ENCODE measurements at places on chromosomes 2 and 18. TPM values are rescaled to one million over a fixed set of nuclear protein-coding genes. Genes with fewer than 3 reads are reported as not detected.

- DNase-seq = no peak
These were observed 50.7 kb upstream of the RNU4ATAC start for GRCh38 chr2:121479882-121480522.

GRCh38 chr2:151067658-151068369 lies 193.8 kb downstream of the RBM43 start:
- no peak for DNase-seq

- peak; percentile 76 for DNase-seq
These were observed 21.2 kb downstream of the SMAD4 start for GRCh38 chr18:51051105-51051712.

DNA sequence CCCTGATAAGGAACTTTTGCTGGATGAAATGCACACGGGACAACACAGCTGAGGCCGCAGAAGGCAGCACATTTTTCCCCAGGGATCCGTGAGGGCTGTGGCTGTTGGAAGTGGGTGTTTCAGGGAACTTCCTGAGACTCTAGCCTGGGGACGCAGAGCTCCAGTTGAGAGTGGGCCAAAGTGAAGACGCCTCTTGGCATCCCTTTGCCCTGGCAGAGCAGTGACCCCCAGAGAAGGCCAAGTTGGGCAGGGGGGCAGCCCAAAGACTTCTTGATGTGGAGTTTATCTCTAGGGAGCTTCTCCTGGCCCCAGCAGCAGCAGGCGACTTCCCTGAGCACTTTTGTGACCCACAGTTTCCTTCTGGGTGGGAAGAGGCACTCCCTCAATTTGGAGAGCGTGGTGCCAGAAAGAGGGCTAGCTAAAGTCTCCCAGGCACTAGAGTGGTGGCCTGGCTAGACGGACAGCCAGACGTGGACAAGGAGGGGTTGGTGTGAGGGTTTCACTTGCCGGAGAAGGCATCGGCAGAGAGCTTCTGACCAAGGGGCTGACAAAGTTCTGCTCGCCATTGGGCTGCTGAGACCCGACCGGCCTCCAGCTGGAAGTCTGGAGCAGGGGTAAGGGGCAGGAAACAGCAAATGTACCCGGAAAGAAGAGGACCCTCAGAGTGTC lies 108.8 kb downstream of the ACKR3 start:
- no peak for DNase-seq

- no peak for DNase-seq
These were observed 92.1 kb downstream of the RPRM start for GRCh38 chr2:153386481-153386897.

DNA sequence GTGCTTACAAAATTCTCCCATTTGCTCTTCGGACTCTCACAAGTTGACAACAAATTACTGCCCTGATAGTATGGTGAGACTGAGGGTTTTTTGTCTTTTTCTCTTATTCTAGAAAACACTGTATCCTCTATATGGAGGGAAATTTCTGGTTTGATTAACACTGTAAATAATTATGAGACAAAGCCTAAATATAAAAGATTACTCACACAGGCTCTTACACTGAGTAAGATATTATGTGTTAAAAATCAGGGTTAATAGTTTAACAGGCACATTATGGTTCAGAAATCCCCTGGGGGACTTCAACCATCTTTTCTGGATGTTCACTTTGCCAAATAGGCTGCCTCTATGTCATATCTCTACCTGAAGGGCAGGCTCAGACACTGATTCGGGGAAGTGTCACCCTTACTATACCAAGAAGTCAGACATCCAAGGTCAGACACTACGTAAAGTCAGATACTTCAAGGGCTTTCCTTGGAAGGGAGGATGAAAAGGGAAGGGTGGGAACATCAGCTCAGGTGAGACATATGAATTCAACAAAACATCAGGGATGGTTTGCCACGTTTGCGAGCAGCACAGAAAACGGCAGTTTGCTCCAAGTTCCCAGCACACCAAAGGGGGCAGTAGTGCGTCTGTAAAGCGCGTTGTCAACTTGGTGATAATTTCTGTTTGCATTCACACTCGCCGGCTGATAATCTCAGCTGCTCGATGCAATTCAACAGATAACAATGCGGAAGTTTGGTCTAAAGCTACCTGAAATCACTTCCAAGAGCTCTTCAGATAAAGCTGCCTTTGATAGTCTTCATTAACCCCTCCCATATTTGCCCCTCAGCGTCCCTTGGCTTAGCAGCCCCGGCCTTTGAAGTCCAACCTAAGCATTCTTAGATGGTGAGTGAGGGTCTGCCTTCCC lies 972 bp upstream of the RASGRP3 start:
- peak; percentile 95 for DNase-seq

GRCh38 chr2:200254773-200255172 lies 51.7 kb upstream of the SPATS2L start:
- no peak for DNase-seq

- no peak for DNase-seq
These were observed 59.5 kb downstream of the CHN1 start for GRCh38 chr2:174945601-174946260.

DNA sequence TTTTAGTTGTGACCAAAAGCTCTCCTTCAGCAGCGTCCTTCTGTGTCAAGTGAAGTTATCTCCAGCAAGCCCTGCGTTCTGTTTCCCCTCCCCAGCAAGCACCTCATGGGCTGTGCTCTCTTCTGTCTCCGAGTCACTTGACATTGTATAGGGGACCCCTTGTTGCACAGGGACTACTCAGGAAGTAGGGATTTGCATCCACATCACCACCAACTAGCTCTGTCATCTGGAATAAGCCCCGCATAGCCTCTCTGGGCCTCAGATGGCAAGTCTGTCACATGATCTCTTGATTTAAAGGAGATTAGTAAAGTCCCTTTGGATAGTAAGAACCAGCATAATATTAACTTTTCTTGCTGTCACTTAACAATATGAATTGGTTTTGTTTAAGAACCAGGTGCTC lies 32.0 kb upstream of the STPG4 start:
- DNase-seq = no peak

DNA sequence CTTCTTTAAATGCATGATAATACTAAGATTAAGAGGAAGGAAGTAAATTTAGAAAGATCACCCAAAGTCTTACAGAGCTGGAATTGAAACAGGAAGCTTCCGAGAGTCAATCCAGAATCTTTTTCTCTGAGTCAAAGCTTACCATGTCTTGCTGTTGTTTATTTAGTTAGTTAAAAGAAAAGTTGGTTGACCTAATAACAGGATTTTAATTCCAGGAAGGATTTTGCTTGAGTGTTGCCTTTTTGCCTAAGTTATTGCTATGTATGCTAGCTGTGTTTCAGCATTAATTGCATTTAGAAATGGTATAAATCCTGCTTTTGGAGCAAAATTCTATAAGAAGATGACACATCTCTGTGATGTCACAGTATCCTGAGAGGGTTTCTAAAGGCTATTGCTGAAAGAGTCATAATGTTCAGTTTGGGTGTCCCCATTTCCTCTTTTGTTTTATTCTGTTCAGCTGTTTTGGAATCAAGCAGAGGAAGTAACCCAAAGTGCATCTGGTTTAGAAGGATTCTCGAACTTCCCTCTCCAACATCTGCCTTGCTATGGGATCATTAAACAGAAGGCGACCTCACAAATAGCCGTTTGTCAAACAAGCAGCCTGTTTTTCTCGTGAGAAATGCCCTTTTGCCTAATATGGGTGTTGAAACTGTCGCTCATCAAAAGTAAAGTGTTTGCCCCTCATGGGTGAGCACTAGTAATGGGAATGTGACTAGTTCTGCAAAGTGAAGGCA lies 271.5 kb upstream of the MMADHC start:
- DNase-seq = no peak

DNA sequence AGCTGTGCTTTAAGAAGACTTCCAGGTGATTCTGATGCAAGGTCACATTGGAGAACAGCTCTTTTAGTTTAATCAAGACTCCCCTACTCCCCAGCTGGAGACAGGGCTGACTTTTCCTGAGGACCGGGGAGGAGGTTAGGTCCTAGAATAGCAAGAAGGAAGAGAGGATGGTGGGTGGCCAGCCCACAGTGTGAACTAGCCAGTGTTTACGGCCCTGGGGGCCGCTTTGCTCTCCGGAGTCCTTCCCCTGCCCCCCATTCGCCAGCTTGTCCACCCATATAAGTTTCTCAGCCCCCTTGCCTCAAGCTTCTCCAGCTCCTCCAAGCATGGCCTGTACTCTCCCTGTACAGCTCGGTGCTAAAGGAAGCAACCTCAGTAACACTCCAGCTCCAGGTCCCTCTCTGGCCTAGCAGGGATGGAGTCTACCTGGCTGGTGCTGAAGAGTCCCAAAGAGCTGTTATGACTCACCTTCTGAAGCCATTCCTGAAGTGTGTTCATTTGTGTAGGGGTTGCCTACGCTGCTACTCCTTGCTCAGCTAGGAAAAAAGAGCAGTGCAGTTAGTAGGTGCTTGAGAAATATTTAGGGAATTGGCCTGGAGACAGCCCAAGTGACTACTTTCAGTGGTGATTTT lies 7.9 kb downstream of the INPP4A start:
- DNase-seq = peak; percentile 57

DNA sequence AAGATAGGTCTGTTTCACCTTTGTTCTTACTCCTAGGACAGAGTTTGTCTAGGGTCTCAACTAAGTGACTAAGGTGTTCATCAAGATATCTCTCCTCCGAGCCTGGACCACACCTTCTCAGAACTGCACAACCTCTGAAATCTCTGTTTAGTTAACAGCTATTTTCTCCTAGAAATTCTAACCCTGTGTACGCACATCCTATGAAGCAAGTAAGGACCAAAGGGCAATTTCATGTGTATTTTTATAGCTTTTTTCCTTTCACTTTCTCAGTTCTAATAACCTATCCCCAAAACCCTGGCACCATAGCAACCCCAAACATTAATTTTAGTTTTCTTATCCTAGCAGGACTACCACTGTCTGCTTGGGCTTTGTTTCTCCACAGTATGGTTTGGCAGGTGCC lies 59.1 kb downstream of the PTPN4 start:
- no peak for DNase-seq

DNA sequence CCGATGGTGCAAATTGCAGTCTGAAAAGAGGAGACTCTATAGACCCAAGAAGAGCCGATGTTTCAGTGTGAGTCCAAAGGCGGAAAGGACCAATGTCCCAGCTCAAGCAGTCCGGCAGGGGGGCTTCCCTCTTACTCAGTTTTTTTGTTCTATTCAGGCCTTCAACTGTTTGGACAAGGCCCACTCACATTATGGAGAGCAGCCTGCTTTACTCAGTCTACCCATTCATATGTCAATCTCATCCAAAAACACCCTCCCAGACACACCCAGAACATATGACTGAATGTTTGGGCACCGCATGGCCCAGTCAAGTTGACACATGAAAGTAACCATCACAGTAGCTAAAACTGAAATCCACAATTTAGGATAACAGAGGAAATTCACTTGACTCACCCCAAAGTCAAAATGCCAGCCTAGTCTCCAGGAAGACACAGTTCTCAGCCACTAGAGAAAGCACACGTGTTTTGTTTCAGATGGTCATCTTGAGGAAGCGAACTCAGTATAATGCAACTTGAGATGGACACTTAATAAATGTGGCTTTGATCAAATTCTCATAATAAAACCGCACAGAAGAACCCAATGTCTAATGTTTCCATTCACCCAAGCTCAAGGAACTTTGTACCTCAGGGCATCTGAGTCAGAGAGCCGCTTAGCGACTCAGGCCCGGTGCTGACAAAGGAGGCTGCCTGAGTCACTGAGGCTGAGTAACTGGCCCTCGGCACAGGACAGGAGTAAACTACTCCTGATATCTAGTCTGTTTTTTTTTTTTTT lies 2.4 kb downstream of the FHL2 start:
- DNase-seq = no peak

- DNase-seq = no peak
These were observed 90.5 kb downstream of the CHST9 start for GRCh38 chr18:27094621-27095020.

GRCh38 chr2:163698857-163699256 lies 37.0 kb downstream of the FIGN start:
- DNase-seq = no peak

DNA sequence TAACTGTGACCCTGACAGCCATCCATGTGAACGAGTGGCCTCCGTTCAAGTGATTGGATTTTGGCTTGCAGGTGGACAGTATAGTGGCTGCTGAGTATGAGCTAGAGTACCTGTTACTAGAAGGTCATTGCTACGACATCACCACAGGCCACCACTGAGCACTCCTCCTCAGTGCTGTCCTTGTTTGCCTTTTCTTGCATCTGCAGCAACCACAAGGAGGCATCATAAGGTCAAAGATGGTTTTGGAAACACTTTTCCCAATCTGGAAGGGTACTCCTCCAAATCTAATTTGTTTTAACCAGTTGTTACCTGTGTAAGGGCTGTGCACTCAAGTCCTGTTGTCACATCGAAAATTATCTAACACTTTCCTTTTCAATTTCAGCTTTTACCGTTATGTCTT lies 81.2 kb downstream of the UGGT1 start:
- DNase-seq = no peak

DNA sequence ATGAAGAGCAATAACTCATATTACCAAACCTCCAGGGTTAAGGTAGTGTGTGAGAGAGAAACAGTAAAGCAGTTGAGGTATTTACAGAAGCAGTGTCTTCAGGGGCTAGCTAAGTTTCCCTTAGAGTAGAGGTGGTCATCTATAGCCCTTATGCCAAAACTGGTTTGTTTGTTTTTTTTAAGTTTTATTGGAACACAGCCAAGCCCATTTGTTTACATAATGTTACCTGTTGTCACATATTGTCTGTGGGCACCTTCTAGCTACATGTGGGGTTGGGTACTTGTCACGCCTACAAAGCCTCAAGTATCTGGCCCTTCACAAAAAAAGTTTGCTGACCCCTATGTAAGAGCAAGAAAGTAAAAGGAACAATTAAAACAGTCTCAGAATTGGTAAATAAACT lies 39.4 kb downstream of the ACTR2 start:
- DNase-seq = peak; percentile 22

DNA sequence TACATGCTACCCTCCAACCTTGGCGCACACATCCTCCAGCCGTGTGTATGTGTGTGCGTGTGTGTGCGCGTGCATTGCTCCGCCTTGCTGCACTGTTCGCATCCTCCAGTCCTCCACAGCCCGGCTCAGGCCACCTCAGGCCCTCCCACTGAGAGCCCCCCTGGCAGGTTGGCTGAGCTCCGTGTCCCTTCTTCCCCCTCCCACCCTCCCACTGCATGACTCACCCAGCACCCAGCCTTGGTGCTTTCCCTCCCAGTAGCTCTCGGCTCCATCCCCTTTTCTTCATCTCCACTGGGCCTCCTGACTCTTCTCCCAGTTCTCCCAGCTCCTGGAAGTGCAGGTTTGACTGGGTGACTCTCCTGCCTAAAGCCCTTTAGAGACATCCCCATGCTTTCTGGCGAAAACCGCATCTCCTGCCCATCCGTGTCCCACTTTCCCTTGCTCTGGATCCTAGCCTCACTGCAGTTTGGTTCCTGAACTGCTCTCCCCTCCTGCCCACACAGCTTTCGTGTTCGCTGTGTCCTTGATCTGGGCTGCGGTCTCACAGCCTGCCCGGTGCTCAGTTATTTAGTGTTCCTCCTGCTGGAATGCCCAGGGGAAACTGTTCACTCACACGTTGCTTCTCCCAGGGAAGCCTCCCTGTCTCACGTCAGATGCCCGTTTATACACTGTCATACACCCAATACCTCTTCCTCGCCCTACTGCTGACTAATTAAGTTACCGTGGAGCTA lies 4.9 kb downstream of the TMEM177 start:
- no peak for DNase-seq

- no peak for DNase-seq
These were observed 220.7 kb downstream of the IRS1 start for GRCh38 chr2:226578879-226579278.

SERPINB11 gene
- not detected for total RNA-seq

HTR2B gene
- total RNA-seq = not detected

MSTN gene
- not detected for total RNA-seq

MEX3C gene
- 57.4 TPM for total RNA-seq

PRKAG3 gene
- not detected for total RNA-seq

GCC2 gene
- 38.1 TPM for total RNA-seq

PFN4 gene
- total RNA-seq = 0.47 TPM

CHRNG gene
- total RNA-seq = not detected

ANKRD30B gene
- not detected for total RNA-seq

Data from activated CD4-positive, alpha-beta T cell treated with anti-CD3 and anti-CD28 coated beads, Interleukin-2, amount 10 ng/mL, durations not matched to agents 24 days and 14 days (primary cell).